ENCODE measurements at places on chromosomes 7 and 10.
A peak's percentile ranks its signal among the peaks of the same experiment; 100 is the strongest.

GRCh38 chr10:1368842-1369171, 312.6 kb downstream of the WDR37 start:
- peak; percentile 10 for DNase-seq

DNA sequence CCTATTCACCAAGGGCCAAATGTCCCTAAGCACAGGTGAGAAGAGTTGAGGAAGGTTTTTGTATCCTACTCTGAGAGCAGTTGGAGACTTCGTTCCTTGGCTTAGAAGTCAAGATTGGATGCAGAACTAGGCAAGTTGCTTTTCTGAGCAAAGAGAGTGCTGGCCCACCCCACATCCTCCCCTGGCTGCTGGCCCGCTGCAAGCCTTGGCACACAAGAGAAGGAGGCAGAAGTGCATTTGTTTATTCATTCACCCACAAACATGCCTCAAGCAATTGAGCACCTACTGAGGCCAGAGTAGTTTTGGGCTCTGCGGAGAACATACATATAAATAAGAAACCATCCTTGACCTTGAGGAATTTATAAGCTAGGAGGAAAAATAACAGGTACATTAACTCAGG, 318.9 kb downstream of the KCNMA1 start:
- DNase-seq, result no peak

DNA sequence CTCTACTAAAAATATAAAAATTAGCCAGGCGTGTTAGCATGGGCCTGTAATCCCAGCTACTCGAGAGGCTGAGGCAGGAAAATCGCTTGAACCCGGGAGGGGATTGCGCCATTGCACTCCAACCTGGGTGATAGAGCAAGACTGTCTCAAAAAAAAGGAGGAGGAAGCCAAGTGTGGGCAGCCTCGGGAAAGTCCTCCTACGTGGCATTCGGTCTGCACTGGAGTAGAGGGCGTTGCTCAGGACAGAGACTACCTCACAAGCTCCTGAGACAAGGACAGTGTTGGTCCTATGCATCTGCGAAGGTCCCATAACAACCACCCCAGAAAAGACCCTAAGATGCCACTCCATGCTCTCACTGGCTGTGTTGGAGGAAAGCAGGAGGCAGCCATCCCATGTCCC, 10.0 kb upstream of the SERPINE1 start:
- no peak for DNase-seq

GRCh38 chr10:120634659-120635058, 177.6 kb downstream of the PLPP4 start:
- DNase-seq, result no peak

- DNase-seq, result no peak
Observed at GRCh38 chr7:150385302-150385723, 6.2 kb downstream of the ZNF775 start.

DNA sequence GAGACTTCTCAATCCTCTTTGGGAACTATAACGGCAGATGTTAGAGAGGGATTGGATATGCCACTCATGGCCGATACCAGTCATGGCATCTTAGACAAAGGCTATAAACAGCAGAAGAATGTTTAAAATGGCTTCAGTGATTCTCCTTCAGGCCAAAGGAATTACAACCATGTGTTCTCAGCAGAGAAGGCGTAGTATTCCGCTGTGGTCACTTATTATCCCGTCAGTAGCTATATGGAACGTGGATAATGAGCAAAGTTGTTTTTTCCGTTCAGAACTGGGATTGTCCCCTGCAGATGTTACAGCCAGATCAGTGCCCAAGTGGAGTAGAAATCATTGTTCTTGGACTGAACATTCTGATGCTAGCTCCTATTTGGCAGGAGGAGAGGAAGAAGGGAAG, 43.1 kb downstream of the TEX36 start:
- no peak for DNase-seq

DNA sequence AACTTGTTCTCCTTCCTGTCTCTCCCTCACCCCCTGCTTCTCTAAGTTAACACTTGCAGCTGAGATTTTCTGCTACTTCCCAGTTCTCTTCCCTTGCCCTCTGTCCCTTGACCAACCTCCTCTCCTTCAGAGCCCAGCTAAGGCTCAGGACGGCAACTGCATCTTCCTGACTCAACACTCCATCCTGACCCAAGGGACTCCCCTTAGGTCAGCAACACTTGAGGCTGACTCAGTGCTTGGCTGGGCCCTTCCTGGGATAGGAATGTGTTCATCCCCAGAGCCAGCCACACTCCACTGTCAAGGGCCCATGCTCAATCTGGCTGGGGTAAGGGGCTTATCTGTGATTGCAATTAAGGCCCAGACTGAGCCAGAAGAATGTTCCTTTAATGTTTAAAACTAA, 3.4 kb downstream of the CALHM2 start:
- no peak for DNase-seq

- DNase-seq, result no peak
Observed at GRCh38 chr10:132924046-132924952, 18.1 kb downstream of the CFAP46 start.

- DNase-seq, result no peak
Observed at GRCh38 chr10:3185386-3185785, 12.8 kb upstream of the PITRM1 start.

GRCh38 chr10:76667408-76668370, 969.9 kb downstream of the KCNMA1 start:
- DNase-seq, result no peak

GRCh38 chr10:132185601-132186487, 904 bp upstream of the DPYSL4 start:
- peak; percentile 43 for DNase-seq

GRCh38 chr10:95877881-95878280, 29.9 kb upstream of the CC2D2B start:
- no peak for DNase-seq

DNA sequence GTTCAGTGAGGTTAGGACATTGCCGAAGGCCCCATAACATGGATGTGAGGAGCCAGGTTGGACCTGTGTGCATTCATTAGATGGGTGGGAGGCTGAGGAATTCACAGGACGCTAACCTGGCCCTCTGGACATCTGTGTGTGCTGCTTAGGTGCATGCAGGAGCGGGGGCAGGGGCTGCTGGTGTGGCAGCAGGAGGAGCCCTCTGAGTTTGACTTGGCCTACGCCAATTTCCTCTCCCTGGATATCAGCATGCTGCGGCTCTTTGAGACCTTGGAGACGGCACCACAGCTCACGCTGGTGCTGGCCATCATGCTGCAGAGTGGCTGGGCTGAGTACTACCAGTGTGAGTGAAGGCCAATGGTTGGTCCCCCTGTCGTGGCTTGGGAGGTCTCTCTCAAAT, 34.5 kb upstream of the MMD2 start:
- no peak for DNase-seq

DNA sequence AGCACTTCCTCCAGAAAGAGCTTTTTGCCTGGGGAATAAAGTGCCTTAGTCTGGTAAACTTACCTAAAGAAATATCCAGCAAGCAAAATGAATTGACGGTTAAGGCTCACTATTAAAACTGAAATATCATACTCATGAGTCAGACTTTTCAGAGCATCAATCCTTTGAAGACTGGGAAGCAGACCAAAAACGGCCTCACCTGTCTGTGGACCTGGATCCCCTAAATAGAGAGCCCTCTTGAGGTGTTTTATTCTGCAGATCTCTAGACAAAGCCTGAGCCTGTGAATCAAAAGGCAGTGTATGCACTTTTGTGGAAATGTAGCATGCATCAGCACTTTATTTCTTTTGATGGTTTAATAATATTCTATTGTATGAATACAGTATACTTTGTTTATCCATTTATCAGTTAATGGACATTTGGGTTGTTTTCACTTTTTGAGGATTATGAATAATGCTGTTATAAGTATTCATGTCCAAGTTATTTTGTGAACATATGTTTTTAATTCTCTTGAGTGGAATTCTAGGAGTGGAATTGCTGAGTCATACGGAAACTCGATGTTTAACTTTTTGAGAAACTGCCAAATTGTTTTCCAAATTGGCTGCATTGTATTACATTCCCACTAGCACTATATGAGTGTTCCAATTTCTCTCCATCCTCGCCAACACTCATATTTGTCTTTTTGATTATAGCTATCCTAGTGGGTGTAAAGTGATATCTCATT, 449.0 kb upstream of the IGFBP3 start:
- no peak for DNase-seq

- DNase-seq, result no peak
Observed at GRCh38 chr10:76287856-76288255, 856.4 kb downstream of the LRMDA start.

DNA sequence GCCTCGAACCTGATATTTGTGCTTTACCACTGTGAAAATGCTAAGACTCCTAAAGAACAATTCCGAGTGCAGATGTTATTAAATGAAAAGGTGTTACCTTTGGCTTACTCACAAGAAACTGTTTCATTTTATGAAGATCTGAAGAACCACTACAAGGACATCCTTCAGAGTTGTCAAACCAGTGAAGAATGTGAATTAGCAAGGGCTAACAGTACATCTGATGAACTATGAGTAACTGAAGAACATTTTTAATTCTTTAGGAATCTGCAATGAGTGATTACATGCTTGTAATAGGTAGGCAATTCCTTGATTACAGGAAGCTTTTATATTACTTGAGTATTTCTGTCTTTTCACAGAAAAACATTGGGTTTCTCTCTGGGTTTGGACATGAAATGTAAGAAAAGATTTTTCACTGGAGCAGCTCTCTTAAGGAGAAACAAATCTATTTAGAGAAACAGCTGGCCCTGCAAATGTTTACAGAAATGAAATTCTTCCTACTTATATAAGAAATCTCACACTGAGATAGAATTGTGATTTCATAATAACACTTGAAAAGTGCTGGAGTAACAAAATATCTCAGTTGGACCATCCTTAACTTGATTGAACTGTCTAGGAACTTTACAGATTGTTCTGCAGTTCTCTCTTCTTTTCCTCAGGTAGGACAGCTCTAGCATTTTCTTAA, 47.7 kb downstream of the MINPP1 start:
- DNase-seq, result no peak

DNA sequence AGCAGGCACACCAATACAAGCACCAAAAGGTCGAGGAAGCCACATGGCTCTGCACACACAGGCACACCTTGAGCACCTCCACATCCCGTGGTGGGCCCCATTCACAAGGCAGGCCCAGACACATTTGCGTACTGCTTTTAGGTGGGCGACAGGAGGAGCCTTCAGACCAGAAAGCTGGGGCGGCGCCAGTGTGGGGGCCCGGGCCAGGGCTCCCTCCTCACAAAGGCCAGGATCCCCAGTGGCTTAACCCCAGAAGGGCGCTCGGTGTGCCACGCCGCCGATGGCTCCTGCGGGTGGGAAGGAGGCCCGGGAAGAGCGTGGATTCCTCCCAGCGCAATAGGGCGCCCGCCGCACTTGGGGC, 2.8 kb upstream of the SMARCD3 start:
- no peak for DNase-seq

DNA sequence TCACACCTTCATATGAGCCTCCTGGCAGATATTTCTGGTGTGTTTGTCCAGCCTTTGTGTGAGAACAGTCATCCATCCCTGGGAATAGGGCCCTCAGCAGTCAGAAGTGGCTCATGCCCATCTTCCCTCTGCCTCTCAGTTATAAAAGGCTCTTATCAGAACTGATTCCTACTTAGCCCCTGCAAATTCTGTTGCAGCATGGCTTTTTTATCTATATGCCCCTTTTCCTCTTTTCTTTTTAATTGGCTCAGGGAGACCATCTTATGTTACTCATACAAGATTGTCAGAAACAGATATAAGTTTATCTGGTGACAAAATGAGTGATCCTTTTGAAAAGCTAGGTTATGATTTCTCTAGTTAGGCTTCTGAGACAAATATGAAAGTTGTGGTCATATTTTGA, 194.1 kb downstream of the CREB5 start:
- DNase-seq, result no peak

- DNase-seq, result no peak
Observed at GRCh38 chr10:13649844-13650520, 63.2 kb downstream of the PRPF18 start.

DNA sequence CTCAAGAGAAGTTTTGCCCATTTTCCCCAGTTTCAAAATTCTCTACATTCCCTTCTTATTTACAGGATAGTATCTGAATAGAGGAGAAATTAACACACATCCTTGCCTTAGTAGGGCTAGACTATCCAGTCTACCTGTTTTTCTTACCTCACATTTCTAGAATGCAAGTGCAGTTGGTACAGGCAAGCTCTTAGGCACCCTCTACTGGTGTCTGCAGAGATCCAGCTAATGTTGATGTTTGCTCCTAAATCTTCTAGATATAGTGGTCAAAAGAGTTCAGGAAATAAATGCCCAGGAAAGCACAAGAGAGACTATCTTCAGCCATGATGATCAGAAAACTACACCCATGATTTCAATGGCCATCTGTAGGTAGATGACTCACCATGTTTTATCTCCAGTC, 205.3 kb downstream of the HTR7 start:
- no peak for DNase-seq

DNA sequence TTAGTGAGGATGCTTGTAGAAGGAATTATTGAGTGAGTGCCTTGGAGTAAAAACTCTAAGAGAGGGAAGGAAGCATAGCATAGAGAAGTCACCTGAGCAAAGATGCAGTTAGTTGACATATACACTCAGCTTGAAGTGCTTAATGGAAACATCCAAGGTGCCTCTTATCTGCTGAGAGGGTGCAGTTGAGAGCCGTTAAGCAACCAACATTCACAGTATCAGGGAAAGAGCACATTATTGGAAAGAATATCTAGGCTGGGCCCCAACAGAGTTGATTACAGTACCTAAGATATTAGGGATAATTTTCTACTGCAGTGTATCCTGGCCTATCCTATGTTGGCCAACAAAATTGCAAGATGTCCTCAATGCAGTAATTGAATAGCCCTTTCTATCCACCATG, 302.0 kb downstream of the ETV1 start:
- no peak for DNase-seq

GRCh38 chr7:102874966-102875365, 37.8 kb upstream of the LRRC17 start:
- no peak for DNase-seq

DNA sequence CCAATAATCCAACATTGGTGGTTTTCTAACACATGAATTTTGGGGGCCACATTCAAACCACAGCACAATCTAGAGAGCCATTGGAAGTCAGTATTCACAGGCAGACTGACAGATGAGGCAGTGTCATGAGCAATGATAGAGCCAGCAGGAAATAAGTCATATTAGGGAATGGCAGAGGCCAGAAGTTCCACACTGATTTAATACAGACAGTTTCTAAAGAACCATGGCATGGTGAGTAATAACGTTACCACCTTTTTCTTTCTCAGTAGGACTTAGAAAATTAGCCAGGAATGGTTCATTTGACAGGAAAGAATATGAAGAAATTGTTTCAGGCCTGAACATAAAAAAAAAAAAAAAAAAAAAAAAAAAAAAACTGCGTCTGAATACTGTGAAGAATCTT, 210.3 kb downstream of the GPAM start:
- DNase-seq, result no peak
